ENCODE measurements at places on chromosomes 2 and 18.

DNA sequence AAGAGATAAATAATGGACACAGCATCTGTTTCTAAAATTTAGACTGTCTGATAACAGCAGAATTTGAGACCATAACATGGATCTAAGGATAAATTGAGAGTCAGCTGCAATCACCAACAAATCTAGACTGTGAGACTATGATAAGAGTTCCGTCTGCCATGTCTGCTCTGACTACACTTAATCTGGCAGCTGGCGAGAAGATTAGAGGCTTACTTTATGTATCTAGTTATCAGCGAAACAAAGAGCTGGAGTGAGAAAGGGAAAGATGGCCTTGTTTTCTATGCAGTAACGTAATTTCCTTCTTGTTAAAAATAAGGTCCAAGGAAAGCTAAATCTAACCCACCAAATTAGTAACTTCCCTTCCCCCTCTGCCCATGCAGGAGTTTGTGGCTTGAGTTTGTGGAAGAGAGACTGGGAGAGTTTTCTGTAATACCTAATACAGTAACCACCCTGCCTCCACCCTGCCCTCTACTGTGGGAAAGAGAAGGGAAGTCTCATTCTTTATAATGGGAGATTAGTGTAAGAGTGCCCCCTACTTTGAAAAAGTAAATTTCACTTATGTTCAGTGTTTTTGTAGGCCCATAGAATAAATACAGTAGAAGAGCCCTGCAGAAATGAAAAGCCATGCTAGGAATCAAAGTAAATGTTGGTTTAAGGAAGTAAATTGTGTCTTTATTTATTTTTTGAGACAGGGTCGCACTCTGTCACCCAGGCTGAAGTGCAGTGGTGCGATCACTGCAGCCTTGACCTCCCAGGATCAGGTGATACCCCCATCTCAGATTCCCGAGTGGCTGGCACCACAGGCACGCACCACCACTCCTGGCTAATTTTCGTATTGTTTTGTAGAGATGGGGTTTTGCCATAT is 27.5 kb downstream of the EML4 start:
- DNase-seq = peak; percentile 69

- no peak for DNase-seq
Observed at GRCh38 chr2:219906114-219907010, 278.9 kb downstream of the SLC4A3 start.

DNA sequence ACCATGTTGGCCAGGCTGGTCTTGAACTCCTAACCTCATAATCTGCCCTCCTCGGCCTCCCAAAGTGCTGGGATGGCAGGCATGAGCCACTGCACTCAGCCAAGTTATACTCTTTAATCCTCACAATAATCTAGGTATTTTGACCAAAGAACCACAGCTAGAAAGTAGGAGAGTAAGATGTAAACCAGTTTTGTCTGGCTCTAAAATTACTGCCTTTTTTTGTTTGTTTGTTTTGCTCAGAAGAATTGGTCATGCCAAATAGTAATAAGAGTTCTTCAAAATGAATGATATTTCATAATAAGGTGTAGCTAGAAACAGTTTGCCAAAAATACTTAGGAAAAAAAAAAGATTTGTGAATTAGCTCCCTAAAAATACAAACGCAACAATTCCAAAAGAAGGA is 36.7 kb downstream of the SCN2A start:
- DNase-seq = no peak

DNA sequence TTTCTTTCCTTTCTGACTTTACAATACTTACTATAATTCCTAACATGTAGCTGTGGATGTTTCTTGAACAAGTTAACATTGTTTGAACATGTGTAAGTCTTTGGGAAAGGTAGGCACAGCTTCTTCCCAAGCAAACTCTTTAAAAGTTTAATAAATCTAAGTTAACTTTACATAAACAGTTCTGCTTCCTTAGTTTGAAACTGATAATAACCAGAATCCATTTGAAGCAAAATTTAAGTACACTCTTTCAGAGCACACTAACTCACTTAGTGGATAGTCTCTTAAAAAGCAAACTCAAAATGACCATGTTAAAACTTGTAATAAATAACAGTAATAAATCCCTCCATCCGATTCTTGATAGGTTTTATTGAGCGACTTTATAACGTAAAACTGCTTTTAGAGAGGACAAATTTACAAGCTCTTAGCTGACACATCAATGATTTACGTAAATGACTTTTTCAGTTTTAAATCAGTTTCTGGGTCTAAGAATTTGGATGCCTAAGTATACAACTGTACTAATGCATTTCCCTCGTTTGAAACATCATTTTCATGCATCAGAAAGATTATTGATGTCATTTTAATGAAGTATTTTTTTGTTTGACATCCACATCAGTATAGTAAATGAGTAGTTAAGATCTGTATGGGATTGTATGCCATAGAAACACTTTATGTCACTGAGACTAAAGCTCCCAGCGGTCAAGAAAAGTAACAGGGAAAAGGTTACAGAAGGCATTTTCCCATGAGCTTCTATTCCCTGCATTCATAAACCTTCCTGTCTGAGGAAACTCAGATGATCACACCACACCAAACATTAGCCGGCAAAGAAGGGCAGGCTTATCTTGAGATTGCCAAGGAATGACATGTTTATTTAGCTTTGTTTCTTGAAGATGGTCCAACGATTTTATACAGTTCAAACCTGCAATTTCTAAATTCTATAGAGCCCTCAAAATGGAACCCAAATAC is 67.5 kb downstream of the PDE1A start:
- no peak for DNase-seq

- no peak for DNase-seq
Observed at GRCh38 chr18:5872886-5873285, 22.4 kb downstream of the TMEM200C start.

DNA sequence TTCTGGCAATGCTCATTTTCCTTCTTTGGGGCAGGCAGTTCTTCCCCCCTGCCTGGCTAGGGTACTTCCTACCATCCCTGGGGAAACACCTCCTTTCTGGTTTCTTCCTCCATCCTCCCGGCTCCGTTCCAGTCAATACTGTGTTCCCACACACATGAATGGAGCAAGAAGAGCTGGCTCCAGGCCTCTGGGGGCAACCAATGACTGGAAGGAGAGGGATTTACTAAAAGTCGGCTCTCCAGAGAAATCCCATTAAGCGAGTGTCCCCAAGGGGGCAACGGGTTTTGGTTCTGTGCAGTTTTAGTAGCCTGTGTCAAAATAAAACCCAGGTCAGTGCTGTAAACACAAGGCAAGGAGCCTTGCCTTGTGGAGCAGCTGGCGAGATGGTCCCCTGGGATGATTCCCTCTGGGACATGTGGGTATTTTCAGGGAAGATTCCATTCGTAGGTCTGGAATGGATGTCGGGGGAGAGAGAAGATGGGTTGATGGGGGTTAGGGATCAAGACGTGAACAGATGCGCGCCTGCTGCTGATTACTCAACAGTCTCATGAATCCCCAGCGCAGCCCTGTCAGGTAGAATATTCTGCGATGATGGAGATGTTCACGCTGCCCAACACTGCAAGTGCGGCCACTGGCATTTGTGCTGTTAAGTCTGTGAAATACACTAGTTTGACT is 32.0 kb downstream of the EMILIN2 start:
- DNase-seq = no peak

DNA sequence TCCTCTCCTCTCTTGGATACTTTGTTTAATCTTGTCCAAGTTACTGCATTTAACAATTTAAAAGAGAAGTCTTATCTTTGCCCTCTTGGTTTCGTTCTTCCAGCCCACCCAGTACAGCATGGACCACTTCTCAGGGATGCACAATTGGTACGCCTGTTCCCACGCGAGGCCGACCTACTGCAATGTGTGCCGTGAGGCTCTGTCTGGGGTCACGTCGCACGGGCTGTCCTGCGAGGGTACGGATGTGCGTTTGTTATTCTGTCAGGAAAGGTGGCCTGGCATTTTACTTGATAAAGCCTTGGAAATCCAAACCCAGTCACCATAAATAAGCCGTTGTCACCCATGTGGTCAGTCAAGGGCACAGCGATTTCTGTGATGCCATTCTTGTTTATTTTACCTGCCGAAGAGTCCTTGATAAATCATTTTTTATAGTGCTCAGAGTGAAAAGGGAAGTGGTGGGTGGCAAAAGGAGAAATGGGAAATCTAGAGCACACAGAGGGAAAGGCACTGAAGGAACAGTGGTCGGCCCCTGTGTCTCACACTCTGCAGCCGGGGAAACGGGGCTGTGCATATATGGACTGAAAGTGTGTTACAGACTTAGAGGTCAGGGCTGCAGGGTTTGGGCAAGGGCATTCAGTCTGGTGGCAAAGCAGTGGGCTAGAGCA is 80.5 kb downstream of the DGKD start:
- DNase-seq = no peak

DNA sequence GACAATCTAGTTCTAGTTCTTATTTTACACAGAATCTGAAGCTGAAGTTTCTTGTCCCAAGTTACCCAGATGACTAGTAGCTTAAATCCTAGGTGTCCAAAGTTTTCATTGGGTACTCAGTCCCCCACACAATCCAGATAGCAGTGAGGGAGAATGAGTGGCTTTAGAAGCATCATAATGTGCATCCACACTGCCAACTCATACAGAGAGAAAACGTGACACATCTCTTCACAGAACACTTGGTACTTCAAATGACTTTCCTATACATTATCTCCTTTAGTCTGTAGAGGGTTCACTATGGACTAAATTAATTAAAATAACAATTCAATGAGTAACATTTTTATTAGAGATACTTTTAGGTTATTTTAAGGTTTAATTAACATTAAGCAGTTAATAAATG is 45.2 kb downstream of the STRADB start:
- DNase-seq = no peak

- DNase-seq = no peak
Observed at GRCh38 chr18:75264926-75265597, 54.5 kb downstream of the TSHZ1 start.

DNA sequence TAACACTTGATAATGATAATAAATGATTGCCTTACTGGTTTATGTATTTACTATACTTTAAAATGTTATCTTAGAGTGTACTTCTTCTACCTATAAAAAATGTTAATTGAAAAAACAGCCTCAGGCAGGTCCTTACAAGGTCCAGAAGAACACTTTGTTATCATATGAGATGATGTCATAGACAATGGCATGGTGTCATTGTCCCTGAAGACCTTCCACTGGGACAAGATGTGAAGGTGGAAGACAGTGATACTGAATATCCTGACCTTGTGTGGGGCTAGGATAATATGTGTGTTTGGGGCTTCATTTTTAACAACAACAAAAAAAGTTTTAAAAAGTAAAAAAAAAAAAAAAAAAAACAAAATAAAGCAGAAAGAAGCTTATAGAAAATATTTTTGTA is 342.2 kb upstream of the KYNU start:
- DNase-seq = no peak

DNA sequence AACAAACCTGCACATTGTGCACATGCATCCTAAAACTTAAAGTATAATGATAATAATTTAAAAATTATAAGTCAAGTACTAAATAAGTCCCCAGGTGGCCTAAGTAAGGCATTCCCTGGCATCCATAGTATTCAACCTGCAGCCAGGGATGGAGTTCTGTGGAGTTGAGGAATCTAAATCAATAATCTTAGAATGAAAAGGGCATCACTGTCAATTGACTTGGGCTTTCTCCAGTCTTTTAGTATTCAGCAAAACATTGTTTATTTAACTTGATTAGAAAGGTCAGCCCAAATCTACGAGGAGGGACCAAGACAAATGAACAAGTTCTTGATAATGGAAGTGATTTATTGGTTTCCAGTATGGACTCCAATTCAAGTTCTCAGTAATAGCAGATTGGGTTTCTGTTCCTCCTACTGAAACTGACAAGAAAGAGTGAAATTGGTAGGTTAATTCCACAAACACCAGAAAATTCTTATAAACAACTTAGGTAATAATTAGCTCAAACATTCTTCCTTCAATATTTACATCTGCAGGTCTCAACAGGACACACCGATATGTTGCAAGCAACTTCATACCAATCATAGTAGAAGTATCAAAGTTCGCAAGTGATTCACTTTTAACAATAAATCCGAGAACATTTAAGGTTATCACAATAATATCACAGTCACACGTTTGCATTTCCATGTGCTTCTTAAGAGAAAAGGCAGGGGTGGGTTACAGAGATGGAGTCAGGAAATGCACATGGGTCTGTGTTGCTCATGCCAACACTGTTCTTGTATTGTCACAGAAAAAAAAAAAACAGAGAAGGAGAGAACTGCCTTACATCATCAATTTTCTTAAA is 51.7 kb upstream of the EHBP1 start:
- no peak for DNase-seq

GRCh38 chr2:15830937-15831549 is 109.3 kb upstream of the MYCN start:
- DNase-seq = no peak

DNA sequence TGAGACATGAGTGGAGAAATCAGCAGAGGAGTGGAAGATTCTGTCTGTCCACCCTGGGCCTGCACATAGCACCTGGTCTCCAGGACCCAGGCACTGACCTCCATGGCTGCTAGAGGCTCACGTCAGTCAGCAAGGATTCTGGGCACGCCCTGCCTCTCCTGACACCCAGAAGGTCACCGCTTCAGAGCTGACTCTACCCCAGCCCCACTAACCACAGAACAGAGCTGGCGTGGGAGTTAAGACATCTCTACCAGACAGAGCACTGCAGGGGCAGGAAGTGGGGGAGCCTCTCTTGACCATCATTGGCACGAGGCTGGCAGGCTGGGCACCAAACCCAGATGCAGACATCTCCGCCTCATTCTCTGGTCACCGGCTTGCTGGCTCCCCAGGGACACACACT is 3.0 kb downstream of the ADCY3 start:
- no peak for DNase-seq

- DNase-seq = no peak
Observed at GRCh38 chr2:235669983-235670962, 176.4 kb downstream of the AGAP1 start.

DNA sequence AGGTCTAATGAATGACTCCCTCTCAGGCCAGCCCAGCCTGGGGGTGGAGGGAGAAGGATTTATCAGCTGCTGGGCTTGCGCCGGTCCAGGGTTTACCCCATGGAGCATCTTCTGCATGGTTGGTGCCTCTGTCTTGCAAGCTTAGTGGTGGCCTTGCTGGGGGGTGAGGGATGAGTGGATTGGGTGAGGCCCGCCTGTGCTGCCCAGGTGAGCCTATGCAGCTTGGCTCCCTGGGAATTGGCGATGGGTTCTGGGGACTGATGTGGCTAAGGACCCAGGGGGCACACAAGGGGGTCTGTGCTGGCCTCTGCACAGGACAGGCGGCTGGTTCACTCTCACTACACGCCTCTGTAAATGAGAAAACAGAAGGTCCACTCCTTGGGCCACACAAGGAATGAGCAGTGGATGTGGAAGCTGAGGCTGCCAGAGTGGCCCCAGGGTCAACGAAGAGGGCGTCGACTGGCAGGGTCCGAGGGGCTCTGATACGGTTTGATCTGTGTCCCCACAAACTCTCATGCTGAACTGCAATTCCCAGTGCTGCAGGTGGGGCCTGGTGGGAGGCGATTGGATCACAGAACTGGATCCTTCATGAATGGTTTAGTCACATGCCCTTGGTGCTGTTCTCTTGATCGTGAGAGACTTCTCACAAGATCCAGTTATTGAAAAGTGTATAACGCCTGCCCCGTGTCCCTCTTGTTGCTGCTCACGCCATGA is 151.6 kb upstream of the HDAC4 start:
- DNase-seq = no peak

Data from naive thymus-derived CD8-positive, alpha-beta T cell (primary cell).